ENCODE measurements at places on chromosomes 11 and 22.

DNA sequence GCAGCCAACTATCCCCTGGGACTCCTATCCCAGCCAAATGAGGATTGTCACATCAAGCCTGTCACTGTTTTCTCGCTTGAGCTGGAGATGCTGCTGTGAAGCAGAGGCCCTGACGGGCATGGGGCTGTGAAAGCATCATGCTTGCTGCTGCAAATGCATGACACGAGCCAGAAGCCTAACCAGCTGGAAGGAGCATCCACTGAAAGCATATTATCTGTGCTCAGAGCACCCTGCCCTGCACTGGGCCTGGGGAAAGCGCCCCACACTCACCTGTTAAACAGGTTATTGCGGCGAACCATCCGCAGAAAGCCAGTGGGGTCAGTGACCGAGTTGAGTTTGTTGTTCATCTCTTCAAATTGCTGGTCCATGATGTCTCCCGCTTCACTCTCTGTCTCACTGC lies 110.9 kb upstream of the PITPNB start:
- no peak for DNase-seq

GRCh38 chr22:44845796-44846720 lies 93.7 kb downstream of the ARHGAP8 start:
- no peak for DNase-seq

GRCh38 chr11:75656044-75656727 lies 12.7 kb downstream of the MAP6 start:
- no peak for DNase-seq

DNA sequence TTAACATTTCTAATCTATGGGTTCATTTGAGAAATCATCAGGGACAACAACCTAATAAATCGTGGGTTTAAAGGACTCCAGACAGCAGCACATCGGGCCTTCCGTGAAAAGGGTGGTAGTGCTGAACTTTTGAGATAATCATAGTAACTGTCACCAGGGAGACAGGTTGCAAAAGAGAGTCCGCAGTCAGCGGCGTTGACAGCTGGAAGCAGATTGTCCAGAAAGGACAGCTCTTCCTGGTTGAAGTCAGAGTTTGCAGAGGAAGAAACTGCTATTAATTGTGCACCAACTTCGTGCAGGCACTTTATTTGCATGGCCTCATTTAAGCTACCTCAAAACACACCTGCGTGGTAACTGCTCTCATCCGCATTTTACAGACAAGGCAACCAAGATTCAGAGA lies 20.5 kb upstream of the ISX start:
- DNase-seq = no peak

DNA sequence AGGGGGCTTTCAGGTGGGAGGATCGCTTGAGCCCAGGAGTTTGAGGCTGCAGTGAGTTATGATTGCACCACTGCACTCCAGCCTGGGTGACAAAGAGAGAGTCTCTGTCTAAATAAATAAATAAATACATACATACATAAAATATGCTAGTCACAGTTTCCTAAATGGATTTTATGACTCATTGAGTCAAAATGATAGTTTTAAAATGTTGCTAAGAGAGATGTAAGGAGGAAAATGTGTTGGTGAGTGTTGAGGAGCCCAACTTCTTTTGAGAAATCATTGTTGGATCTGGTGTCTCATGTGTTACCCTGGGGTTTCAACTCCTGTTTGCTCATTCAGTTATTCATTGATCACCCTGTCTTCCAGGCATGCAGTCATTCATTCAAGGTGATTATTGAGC lies 21.0 kb downstream of the PARVB start:
- DNase-seq = no peak

GRCh38 chr11:46161201-46161600 lies 39.9 kb upstream of the PHF21A start:
- DNase-seq = no peak

- DNase-seq = no peak
Measured at GRCh38 chr11:47154616-47155570, 21.8 kb downstream of the ARFGAP2 start.

DNA sequence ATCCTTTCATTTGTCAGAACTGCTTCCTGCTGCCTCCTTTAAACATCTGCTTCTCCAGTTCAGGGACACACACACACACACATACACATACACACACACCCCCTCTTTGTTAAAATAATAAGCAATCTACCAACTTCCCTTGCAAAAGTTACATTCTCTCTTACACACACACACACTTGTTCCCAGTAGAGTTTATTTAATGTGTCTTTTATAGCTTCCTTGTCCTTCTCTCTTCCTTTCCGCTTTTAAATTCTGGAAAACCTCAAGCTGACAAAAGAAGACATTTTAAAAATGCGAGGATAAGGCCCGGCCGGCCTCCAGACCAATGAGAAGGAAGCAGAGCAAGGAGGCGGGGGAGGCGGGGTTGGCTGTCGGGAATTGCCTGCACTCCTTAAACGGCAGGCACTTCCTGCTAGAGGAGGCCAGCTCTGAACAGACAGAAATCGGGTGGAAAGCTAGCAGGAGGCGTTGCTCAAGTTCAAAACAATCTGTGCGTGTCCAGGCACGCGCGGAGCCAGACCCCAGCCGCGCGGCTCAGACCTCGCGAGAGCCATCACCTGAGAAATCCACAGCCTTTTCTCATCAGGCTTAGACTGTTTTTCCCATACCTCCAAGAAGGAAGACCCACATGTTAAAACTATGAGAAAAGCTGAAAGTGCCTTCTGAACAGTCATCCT lies 99.9 kb downstream of the MAML2 start:
- peak; percentile 93 for DNase-seq

- DNase-seq = no peak
Measured at GRCh38 chr22:20032407-20032991, 11.6 kb downstream of the TANGO2 start.

- DNase-seq = no peak
Measured at GRCh38 chr22:49636649-49637048, 191.0 kb downstream of the BRD1 start.

DNA sequence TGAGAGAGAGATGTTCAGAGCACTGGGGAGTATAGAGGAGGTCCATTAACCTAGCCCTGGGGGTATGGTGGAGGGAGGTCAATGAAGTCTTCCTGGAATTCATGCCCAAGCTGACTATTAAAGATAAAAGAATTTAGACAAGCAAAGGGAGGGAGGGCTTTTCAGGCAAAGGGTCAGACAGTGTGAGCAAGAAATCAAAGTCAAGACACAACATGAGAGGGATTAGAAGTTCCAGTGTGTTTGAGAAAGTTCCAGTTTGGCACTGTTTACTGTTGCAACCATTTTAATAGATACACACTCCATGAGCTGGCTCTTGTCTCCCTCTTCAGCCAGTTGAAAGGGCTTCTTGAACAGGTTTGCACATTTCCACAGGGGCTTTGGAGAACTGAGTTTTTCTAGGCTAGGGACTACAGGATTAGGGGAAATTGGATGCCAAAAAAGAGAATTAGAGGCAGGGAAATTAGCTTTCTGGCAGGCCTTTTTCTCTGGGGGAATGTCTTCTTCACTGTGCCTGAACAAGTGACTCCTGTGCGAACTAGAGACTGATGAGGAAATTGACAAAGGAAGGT lies 14.7 kb upstream of the NNMT start:
- DNase-seq = no peak

- no peak for DNase-seq
Measured at GRCh38 chr22:28855355-28856094, 27.8 kb upstream of the ZNRF3 start.

- DNase-seq = no peak
Measured at GRCh38 chr11:96111308-96111707, 187.4 kb upstream of the MTMR2 start.

GRCh38 chr11:111452817-111453552 lies 59.2 kb downstream of the BTG4 start:
- DNase-seq = no peak

GRCh38 chr22:44608597-44609399 lies 93.2 kb upstream of the PRR5 start:
- no peak for DNase-seq

GRCh38 chr11:128250482-128250881 lies 336.9 kb downstream of the ETS1 start:
- no peak for DNase-seq

DNA sequence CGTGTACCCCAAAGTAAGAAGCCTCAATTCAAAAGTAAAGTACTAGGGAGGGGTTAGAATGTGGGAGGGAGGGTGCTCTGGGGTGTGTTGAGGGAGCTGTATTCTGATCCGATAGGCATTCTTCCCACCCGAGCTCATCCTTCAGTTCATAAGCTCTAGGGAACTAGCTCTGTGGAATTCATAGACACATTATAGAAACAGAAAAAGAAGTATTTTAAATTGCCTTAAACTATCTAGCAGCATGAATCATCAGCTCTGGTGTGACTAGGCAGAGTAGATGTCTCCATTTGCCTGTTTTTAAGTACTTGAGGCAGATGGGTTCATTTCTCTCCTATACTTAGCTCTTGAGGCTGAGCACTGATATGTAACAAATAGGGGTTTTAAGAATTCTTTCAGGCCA lies 7.3 kb upstream of the SGSM3 start:
- no peak for DNase-seq

- DNase-seq = no peak
Measured at GRCh38 chr11:35792148-35792845, 129.7 kb downstream of the TRIM44 start.

GRCh38 chr11:2788168-2789071 lies 88.6 kb upstream of the KCNQ1OT1 start:
- DNase-seq = peak; percentile 8

- no peak for DNase-seq
Measured at GRCh38 chr11:60785806-60786361, 751 bp downstream of the MS4A10 start.

GRCh38 chr22:44988671-44989070 lies 21.1 kb downstream of the PHF21B start:
- no peak for DNase-seq

GRCh38 chr11:65381716-65382032 lies 772 bp downstream of the SLC25A45 start:
- no peak for DNase-seq

DNA sequence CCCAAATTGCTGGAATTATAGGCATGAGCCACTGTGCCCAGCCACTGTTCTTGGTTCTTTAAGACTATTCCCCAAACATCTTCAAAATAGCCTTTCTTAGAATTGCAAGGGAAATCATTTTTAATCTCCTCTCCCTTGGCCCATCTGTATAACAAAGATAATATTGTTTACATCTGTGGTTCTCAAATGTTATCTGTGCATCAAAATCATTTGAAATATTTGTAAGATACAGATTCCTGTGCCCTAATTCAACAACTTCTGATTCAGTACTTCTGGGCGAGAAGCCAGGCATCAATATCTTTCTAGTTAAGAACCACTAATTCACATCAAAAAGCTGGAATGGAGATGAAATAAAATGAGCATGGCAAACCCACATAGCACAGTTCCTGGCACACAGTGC lies 83.0 kb downstream of the TMPRSS5 start:
- no peak for DNase-seq

GRCh38 chr11:95338430-95338991 lies 107.5 kb upstream of the SESN3 start:
- DNase-seq = peak; percentile 68

- DNase-seq = no peak
Measured at GRCh38 chr11:130101661-130102060, 32.0 kb downstream of the APLP2 start.

GRCh38 chr22:31343235-31344191 lies 2.6 kb downstream of the PATZ1 start:
- no peak for DNase-seq

DNA sequence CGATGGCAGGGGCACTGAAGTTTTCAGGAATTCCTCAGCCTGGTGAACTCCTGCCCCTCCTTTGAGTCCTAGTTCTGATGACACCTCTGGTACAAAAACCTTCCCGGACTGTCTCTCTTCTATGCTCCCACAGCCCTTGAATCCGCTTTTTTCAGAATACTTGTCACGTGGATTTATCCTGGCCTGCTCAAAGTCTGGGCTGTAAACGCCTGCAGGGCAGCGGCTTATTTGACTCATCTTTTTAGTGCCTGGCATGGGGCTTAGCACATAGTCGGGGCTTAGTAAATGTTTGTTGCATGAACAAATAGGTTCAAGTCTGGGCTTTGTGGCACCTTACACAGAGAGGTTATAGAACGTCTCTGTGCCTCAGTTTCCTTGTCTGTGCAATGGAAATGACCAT lies 13.4 kb upstream of the KCNJ11 start:
- no peak for DNase-seq

- no peak for DNase-seq
Measured at GRCh38 chr11:5364214-5364613, 12.9 kb downstream of the OR51B6 start.

- no peak for DNase-seq
Measured at GRCh38 chr11:131914361-131914774, 544.0 kb downstream of the NTM start.

- no peak for DNase-seq
Measured at GRCh38 chr11:102489186-102490145, 36.9 kb upstream of the TMEM123 start.

DNA sequence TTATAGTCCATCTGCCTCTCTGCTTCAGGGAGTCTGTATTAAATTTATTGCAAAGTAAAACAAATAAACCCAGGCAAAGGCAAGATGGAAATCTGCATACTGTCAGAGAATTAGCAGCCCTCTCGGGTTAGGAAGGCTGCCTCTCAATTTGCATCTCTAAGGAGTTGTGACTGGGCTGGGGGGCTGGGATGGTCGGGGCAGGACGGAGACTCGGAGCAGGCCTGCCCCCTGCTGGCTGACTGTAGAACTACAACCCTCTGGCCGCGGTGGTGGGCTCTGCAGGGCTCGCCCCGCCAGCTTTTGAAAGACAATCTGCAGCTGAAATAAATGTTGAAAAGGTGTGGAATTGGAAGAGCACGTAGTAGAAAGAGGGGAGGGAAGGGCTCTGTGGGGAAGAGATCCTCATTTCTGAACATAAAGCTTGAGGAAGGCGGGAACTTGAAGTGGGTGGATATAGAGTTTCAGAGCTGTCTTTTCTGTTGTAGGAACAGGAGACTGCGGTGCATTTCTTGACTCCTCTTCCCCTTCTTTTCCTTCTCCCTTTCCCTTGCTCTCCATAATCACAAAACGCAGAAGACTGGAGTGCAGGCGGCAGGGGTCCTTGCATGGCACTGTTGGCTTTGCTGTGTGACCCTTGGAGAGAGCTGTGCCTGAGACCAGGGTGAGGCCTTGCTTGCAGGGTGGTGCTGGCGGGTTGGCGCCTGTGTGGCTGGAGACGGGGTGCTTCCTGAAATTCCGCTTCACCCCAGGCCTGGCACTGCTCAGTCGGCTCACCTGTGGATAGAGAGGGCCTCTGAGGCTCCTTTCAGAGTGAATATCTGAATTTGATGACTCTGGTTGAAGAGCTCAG lies 22.6 kb upstream of the PKNOX2 start:
- DNase-seq = peak; percentile 64

GRCh38 chr11:123062892-123063825 lies 1.2 kb upstream of the HSPA8 start:
- peak; percentile 66 for DNase-seq

GRCh38 chr11:126637795-126638175 lies 282.3 kb downstream of the ST3GAL4 start:
- DNase-seq = no peak

- DNase-seq = peak; percentile 25
Measured at GRCh38 chr11:65867284-65868071, 5.1 kb downstream of the EFEMP2 start.
